ENCODE measurements at places on chromosomes 13 and 19.
A peak's percentile ranks its signal among the peaks of the same experiment; 100 is the strongest.

DNA sequence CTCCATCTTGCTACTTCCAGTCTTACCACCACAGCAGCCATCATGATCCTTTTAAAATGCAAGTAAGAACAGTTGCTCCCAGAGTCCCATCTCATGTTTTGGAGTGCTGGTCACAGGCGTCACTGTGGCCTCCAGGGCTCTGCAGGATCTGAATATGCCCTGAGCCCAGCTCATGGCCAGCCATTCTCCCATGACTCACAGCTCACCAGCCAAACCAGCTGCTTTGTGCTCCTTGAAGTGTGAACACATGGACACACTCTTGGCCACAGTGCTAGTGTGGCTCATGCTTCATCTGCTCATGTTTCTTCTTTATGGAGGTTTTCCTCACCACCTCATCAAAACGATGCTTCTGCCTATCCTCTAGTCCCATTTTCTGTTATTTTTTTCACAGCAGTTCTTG, 466.5 kb downstream of the UQCRFS1 start:
- DNase-seq = no peak

GRCh38 chr19:15923702-15924101, 10.6 kb downstream of the CYP4F11 start:
- no peak for DNase-seq

GRCh38 chr13:28564030-28564429, 69.1 kb upstream of the FLT1 start:
- DNase-seq = no peak

DNA sequence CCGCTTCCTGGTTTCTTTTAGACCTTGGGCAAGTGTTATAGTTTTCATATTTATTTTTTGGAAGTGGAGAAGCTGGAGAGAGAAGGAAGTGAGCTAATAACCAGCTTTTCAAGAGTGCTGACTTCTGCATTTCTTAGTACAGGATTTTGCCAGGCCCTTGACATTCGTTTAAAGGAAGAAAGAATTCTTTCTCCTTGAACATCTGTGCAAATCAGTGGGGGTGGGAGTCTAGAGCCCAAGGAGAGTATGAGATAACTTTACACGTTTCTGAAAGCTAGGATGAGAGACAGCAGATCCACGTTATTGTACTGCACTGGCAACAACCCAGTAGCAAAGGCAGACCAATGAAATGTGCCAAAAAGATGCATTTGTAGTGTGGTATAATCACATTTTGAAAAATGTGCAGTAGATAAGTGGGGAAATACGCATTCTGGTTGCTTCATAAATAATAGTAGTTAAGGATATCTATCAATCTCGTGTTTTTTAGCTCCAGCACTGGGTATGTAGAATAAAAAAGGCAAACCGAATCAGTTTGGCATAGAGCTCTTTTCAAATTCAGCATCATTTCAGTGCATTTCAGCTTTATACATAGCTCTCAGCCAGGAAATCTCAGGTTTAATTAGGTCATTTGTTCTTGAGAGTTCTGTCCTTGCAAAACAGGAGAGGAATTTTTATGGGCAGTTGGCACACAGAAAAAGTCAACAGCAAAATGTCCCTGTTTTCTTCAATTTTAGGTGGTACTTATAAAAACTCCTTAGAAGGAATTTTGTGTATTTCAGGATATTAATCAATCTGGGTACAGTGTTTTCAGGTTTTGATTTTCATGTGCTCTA, 4.3 kb downstream of the RNF113B start:
- no peak for DNase-seq

DNA sequence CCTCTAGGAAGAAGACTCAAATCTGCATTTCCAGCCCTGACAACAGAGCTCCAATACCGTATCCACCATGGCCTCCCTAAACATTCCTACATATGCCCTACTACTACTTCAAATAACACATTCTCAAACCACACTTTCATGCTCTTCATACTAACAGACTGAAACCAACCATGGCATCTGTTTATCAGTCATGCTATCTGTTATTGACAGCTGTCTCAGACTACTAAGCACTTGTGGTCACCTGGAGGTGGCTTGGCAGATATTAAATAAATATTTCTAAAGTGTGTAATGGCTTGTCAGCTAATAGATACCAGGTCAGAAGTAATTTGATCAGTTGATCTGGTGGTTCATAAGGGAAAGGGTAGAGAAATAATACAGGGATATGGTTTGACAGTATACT, 489.1 kb downstream of the DIAPH3 start:
- DNase-seq = no peak

DNA sequence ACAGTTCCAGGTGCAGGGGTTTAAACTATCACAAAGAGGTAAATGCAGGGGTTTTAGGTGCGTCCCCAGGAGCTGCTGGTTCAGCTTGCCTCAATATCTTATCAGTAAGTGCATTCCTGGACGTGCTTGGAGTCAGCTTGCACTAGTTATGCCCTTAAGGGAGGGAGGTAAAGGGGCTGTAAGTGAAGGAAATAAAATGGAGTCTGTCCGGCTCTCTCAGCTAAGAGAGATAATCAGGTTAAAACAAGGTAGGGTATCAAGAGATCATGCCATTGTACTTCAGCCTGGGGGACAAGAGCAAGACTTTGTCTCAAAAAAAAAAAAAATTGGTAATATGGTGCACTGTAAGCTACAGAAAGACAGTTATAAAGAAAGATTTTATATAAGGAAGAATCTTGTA, 69.7 kb downstream of the ZNF100 start:
- DNase-seq = no peak

DNA sequence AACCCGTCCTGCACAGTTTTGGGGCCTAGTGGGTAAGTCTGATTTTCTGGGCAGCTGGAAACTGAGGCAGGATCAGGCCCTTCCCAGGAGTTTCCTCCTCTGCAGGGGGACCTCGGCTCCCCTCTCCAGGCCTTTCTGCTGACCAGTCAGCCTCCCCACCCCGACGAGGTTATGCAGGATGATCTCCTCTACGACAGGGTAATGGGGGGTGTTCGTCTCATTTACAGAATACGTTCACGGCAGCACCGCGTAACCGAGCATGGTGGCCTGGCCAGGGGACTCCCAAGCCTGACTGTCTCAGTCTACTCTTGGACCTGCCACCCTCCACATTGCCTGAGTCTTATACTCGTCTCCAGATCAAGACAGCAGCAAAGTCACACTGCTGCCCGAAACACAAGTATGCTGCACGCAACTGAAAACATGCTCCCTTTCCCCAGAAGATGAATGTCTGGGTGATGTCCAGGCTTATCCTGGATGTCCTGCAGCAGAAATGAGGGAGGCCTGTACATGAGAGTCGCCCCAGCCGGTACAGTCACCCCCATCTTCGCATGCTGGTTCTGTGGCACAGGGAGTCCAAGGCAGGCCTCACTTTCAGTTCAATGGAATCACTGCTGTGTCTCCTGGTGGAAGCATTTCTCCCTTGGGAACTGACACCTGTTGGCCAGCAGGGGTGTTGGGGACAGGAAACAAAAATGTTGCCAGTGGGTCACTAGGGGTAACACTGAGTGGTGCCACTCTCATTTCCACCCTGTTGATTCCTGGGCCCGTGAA, 120.8 kb downstream of the SOX1 start:
- DNase-seq = no peak

DNA sequence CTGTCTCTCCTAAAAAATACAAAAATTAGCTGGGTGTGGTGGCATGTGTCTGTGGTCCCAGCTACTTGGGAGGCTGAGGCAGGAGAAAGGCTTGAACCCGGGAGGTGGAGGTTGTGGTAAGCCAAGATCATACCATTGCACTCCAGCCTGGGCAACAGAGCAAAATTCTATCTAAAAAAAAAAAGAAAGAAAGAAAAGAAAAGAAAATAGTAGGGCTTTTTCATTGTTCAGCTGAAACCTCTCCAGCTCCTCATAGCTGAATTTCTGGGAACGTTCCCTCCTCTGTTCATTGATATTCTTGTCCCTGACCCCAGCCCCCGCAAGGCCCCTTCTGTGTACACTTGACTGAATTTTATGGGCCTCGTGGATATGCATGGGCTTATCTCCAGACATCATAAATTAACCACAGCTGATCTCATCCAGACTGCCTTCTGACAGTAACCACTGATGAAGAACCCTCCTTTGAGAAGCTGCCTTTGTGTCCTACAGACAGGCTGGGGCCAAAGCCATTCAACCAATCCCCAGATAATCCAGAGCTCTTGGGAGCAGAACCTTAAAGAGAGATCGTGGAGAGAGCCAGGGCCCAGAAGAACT, at the start of gene ELSPBP1:
Gene ELSPBP1 (plus strand): TSS at position 424 of the 594 bp plus-strand sequence. CDS start 14,036 bp downstream, outside the sequence.
- no peak for DNase-seq

DNA sequence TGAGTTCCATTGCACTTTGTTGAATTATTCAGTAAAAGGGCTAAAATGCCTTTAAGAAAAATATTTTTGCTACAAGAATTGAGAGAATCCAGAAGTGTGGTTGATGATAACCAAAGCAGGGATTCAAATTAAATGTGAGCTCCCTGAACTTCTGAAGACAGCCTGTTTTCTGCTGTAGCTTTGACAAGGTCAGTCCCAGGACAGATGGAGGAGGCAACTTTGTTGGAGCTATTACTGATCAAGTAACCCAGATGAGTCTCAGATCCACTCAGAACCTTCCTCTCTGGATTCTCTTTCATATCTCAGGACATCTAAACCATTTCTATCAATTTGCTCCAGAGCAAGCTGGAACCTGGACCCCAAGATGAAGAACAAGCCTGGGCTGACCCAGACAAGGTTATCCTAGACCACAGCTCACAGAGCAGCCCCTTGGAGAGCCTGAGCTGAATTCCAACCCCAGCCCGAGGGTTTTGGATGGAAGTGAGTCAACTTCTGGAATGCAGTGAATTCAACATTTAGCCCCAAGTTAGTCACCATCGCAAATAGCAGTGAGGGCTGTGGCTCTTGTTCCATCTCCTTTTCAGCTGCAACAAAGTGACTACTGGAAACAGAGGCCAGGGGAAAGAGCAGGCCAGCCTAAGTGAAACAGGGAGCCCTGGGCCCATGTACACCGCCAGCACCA, 137.8 kb upstream of the TSC22D1 start:
- peak; percentile 45 for DNase-seq

DNA sequence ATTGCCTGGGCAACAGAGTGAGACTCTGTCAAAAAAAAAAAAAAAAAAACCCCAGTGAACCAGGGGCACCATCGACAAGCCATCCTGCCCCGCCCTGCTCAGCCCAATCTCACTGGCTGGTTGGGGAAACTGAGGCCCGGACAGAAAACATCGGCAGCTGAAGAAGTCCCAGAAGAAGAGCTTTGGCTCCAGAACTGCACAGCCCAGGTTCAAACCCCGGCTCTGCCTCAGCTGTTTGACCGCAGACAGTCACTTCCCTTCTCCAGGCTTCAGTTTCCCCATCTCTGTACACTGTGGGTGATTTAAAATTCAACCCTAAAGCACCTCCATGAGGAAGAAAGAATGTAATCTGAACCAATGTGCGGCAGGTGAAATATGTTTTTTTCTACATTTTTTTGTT, 9.4 kb upstream of the SEMA6B start:
- DNase-seq = no peak

GRCh38 chr13:62280590-62280989, 864.9 kb upstream of the PCDH20 start:
- DNase-seq = no peak

DNA sequence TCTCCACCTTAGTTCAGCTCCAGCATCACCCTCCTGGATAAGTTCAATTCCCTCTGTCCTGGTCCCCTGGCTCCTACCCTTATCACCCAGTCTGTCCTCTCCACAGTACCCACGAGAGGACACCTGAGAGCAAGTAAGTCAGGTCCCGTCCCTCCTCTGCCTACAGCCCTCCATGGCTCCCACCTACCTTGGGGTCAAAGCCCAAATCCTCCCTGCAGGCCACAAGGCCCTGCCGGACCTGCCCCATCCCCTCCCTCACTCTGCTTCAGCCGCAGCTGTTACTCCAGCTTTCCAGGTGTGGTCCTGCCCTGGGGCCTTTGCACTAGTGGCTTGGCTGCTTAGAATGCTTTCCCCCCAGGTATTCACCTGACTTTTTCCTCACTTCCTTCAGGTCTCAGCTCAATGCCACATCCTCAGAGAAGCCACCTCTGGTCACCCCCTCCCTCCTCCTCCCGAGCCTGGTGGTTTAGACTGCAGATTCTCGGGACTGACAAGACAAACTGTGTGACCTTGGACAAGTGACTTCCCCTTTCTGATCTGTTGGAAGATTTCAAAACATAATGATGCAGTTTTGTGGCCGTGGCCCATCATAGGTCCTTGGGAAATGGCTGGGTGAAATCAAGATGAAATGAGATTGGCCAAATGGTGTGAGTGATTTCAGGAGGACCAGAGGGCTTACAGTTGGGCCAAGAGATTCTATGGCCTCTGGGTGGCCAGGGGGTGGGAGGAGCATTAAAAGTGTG, 3.6 kb downstream of the TUBB4A start:
- no peak for DNase-seq

DNA sequence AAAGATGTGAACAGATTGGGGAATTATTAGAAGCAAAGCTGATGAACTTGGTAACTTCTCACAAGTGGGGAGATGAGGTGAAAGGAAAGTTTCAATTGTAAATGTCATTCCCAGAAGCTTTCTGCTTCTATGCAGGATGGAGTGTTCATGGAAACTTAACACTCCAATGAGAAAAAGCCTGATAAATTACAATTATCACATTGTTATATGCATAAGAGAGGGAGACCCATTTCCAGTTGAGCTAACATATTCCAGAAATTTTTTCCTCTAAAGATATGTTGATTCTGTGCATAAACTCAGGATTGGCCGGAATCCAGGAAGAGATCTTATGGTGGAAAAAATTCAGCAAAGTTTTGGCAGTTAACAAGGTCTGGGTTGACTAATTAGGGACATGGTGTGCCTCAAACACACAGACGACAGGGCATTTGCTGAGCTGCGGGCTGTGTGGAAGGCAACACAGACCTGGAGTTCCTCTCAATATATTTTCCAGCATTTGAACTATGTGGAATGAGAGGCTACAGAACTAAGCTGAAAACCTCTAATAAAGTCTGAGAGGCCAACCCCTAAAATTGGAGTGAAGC, 64.9 kb upstream of the FGF14 start:
- no peak for DNase-seq

- no peak for DNase-seq
These were observed 1476.9 kb downstream of the EFNB2 start for GRCh38 chr13:105058517-105058916.

- DNase-seq = no peak
These were observed 389.3 kb downstream of the LMO7 start for GRCh38 chr13:76025392-76025791.

DNA sequence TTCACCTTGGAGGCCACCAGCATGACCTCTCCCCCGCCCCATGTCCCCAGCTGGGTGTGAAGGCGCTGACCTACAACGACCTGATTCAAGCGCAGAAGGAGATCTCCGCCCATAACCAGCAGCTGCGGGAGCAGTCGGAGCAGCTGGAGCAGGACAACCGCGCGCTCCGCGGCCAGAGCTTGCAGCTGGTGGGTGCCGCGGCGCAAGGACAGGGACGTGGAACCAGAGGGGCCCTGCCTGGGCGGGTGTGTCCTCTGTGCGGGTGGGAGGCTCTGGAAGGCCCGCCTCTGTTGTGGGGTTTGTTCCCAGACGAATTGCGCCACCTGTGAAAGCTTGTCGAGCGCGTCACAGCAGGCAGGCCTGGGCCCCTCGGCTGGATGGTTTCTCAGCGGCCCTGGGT, 22.3 kb downstream of the PLEKHJ1 start:
- no peak for DNase-seq

DNA sequence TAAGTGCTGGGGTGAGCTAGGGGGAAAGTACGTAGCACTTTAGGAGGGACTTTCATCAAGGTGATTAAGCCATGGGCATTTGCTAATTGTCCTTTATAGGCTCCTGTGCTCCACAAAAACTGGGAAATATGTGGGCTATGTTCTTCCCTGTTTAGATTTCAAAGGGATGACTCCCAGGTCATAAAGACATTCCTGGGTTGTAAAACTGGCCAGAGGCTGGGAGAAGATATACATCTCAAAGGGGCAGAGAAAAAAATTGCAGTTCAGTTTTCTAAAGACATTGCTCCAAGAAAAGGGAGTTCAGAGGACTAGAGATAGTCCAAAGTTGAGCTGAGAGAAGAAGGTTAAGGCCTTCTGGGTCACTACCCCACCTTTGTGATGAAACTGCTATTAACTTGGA, 204.8 kb downstream of the MYO16 start:
- no peak for DNase-seq
